Activated T-helper 17 cell treated with anti-CD3 and anti-CD28 coated beads, Interleukin-2, amount 50 U/mL, for 72 hours (primary cell): ENCODE measurements at places on chromosomes 2 and 18. TPM values are rescaled to one million over a fixed set of nuclear protein-coding genes. Genes with fewer than 3 reads are reported as not detected.

The DNAJC5G gene
- total RNA-seq: not detected

The FAM161A gene
- 9.8 TPM for total RNA-seq

The ALK gene
- not detected for total RNA-seq

The KDM3A gene
- total RNA-seq: 204 TPM

DNA sequence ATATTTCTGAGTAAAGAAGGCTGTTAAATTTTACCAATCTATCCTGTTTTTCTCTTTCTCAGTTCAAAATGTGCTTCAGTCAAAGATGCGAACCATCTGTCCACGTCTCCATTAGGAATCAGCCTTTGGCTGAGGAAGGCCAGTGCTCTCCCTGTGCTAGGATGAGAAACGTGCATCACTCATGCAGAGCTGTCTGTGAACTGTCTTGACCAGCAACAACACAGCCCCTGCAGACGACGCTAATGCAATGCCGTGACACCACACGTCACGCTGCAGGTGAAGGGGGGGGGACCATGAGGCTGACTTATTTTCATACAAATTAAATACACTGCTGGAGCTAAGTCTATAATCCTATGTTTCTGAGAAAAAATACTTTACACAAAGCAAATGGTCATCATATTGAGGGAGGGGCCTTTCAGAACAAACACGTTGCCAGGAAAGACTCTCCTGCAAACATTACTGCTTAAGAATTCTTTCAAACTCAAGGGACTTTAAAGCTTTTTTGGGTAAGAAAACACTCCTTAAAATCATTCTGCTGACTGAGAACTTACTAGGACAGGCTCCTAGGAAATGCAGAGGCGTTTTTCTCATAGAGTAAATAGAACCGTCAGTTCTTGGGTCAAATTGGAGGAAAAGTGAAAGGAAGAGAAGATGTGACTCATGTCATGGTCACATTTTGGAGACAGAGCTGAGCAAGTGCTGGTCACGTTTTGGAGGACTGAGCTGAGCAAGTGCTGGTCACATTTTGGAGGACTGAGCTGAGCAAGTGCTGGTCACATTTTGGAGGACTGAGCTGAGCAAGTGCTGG is 97.0 kb downstream of the MBP start:
- ATAC-seq: peak; percentile 66

- ATAC-seq: no peak
Measured at GRCh38 chr2:48952143-48952542, 196.6 kb upstream of the LHCGR start.

- no peak for ATAC-seq
Measured at GRCh38 chr2:45723857-45724256, 72.4 kb downstream of the PRKCE start.

The PPP1R1C gene
- not detected for total RNA-seq
